MM.1S (cell line): ENCODE measurements at places on chromosomes 6 and 20.

- DNase-seq: no peak
Observed at GRCh38 chr20:35515949-35516645, 13.4 kb downstream of the C20orf173 start.

DNA sequence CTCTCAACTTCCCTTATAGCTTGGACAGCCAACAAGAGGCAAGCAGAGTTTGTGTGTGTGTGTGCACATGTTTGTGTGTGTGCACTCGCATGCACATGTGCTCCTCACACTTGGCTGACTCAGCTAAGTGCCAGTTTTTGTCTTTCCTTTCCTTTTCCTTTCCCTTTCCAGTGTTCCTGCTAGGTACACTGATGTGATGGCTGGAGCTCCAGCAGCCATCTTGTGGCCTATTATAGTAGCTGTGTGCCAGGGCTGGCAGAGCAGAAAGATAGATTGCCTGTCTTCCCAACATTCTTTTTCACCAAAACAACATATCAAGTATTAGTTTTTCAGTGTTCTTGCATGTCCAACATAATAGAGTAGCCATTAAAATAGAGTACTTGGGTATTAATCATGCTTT lies 79.5 kb downstream of the AK9 start:
- DNase-seq: no peak

DNA sequence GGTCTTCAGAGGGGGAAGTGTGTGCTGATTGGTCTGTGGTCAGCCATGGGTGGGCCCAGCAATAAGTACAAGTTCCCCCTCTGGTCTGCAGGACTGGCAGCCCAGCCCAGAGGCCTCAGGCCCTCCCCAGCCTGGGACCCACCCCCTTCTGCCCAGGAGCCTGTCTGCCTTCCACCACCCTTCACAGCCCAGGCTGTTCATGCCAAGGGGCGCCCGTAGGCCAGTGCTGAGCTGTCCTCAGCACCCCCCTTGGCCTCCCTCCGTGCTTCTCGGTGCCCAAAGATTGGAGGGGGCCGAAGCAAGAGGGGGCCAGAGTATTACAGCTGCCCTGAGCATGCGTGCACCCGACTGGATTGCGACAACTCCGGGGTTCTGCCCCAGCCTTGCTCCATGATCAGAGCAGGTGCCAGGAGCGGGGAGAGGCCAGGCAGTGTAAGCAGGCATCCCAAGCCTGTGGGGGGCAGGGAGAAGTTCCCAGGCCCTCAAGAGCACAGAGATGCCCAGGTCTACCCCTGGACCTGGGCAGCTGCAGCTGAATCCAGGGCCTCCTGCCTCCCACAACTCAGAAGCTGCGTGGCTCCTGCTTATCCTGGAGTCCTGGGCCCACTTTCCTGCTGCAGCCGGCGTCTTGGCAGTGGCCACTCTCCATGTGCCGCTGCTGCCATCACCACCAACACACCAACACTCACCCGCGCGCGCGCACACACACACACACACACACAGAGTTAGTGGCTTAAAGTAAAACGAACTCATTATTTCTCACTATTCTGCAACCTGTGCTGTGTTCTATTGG lies 33.3 kb downstream of the CST9L start:
- no peak for DNase-seq

GRCh38 chr6:4667591-4667990 lies 108.6 kb upstream of the CDYL start:
- DNase-seq: no peak

GRCh38 chr6:55450005-55450404 lies 122.7 kb downstream of the GFRAL start:
- DNase-seq: no peak

- no peak for DNase-seq
Observed at GRCh38 chr6:85612690-85613474, 19.2 kb upstream of the SNX14 start.

GRCh38 chr6:33164665-33165373 lies 27.4 kb downstream of the COL11A2 start:
- no peak for DNase-seq

DNA sequence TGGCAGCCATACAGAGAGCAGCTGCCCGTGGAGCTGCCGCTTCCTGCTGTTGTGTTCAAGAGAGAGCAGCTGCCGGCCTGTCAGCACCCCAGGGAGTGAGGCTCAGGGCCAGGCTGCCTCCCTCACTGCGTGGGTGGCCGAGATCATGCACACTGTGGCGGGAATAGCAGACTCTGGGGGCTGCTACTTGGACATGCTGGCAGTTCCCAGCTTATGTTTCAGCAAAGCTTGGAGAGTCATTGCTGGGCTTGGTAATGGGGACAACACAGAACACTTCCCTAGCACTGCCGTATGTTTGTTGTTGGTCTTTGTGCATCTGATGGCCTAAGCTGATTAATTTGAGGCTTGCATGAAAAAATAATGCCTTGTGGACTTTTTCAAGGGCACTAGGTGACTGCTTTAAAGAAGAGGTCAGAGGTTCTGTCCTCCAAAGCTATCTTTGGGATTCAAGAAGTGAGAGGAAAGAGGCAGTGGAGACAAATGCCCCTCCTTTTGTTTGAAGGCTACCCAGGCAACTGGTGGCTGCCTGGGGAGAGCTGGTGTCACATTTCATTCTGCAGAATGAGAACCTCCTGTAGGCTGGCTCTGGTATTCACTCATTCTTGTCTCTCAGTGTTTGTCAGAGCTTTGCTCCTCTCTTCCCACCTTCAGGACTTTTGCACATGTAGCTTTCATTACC lies 18.8 kb downstream of the MRAP2 start:
- DNase-seq: no peak

- DNase-seq: no peak
Observed at GRCh38 chr6:39273406-39273821, 40.8 kb downstream of the KCNK17 start.

DNA sequence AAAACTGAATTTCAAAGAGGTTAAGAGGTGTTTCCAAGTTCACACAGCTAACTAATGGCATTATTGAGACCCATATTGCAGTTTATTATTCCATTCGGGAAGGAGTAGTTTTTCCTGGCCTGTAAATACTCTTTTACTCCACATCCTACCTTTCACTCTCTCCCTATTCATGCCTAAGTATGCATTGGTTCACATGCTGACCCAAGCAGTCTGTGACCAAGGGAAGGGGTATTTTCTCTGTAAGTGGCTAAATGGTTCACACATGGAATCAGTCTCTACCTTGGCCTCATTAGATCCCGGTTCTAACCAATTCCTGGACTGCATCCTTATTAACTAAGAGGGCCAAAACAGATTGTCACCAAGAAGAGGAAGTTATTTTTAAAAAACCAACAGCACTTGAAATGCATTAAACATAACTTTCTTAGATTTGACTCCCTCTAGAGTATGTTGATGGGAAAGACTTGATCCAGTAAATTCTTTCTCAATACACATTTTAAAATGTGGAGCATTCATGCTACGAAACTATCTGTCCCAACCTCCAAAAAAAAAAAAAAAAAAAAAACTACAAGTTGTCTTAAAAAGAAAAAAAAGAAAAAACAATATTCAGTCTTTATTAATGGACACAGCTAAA lies 17.8 kb upstream of the RSPO3 start:
- DNase-seq: no peak

- no peak for DNase-seq
Observed at GRCh38 chr6:38088829-38089228, 269.3 kb downstream of the ZFAND3 start.

- DNase-seq: peak; percentile 46
Observed at GRCh38 chr6:29651413-29652197, 5.3 kb upstream of the MOG start.

- DNase-seq: peak; percentile 26
Observed at GRCh38 chr6:47302043-47302442, 7.7 kb downstream of the TNFRSF21 start.

- no peak for DNase-seq
Observed at GRCh38 chr6:5764401-5764955, 242.2 kb downstream of the NRN1 start.

DNA sequence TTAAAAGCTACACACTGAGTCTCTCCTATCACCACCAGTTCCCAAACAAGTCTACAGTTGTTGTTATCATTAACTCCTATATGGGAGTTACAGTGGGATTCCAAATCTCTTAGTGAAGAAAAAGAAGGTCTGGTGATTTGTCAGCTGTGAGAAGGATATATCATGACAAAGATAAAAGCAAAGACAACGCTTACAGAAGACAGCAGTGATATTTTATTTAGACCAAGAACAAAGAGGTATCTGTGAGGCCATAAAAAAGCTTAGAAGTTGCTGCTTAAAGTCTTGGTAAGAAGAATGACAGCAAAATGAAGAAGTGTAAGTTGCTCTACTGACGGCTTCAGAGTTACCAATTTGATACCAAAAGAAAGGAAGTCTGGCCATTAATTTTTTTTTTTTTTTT lies 47.2 kb downstream of the CHD6 start:
- no peak for DNase-seq

DNA sequence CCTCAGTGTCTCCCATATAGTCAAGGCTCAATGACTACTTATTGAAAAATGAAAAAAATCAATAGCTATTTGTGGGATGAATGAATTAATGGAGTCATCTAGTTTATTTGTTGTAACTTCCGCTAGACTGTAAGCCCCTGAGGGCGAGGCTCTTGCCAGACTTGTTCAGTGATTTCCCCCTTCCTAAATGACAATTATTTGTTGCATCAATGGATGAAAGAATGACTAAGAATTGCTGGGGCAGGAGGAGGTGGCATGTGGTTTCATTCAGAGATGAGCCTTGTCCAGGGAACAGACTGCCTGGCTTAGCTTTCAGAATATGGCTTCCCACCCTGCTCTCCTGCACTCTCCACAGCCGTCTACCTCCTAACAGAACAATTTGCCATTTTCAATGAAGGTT lies 1.1 kb upstream of the PRELID3B start:
- DNase-seq: no peak

DNA sequence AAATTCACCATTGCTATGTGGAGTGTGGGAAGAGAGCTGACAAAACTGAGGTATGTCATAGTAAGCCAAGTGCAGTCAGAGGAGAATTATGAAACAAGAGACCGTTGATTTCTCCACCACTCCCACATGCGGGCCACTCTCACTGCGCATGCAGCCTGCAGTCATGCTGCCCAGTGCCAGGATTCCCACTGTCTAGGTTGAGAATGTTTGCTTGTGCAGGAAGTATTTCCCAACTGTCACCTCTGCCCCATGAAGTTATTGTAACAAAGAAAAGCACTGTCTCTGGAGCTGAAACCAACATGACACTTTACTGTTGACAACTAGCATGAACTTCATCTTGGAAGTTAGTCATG lies 18.7 kb upstream of the SFT2D1 start:
- no peak for DNase-seq

DNA sequence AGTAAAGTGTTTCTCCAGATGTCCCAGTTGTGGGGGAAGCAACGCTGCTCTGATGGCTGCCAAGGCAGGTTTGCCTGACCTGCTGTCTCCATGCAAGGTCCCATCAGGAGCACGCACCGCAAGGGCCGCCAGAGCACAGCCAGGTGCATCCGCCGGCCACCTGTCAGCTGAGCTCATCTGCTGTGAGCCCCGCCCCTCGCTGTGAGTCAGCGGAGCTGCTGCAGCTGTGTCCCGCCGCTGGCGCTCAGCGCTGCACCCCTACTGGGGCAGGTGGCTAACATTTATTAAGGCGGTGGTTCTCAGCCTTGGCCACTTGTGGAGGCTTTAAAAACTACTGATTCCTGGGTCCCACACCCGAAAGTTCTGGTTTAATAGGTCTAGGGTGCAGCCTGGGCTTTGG lies 225.7 kb downstream of the UST start:
- peak; percentile 78 for DNase-seq

- DNase-seq: no peak
Observed at GRCh38 chr20:23000232-23000947, 34.7 kb upstream of the SSTR4 start.

DNA sequence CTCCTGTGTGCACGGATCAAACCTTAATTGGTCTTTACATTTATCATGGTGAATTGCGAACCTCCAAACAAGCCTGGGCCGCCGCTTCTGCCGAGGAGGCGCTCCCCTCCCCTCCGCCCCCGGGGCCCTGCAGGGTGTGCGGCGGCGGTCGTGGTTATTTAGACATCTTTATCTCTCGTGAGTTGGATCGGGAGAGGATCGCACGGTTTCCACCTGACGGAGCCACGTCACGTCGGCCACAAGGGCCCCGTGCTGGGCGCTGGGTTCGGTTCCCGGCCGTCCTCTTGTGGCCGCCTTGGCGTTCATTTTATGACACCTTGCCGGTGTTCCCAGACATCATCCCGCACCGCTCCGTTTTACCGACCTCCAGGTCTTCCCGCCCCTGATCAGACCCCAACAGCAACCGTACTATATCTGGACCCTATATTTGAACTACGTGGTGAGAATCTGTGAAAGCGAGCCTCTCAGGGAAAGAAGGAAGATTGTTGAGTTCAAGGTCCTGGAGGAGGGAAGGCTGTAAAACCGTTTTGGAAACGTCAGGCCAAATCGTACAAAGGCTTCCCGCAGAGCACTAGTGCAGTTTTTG lies 1.3 kb upstream of the CNR1 start:
- DNase-seq: no peak

DNA sequence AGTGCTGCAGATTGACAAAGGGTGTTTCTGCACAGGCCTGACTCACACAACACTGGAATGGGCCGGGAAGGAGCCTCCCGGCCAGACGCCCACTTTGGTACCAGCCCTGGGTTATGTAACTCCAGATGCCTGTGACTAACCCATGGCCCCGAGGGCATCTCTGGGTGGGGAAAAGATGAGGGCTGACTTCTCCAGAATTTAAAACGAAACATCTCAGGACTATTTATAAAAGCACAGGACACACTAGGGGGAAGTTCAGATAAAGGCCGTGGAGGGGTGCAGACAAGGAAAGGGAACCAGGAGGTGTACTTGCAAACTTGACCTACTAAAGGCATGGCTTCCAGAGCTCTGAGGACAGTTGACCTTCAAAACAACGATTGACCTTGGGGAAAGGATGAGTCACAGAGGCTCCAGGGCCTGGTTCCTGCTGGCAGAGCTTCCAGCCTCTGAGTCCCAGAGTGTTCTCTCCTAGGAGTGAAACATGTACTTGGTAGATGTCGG lies 196.9 kb downstream of the NFATC2 start:
- no peak for DNase-seq

- no peak for DNase-seq
Observed at GRCh38 chr20:44415833-44416715, 59.6 kb upstream of the TTPAL start.

DNA sequence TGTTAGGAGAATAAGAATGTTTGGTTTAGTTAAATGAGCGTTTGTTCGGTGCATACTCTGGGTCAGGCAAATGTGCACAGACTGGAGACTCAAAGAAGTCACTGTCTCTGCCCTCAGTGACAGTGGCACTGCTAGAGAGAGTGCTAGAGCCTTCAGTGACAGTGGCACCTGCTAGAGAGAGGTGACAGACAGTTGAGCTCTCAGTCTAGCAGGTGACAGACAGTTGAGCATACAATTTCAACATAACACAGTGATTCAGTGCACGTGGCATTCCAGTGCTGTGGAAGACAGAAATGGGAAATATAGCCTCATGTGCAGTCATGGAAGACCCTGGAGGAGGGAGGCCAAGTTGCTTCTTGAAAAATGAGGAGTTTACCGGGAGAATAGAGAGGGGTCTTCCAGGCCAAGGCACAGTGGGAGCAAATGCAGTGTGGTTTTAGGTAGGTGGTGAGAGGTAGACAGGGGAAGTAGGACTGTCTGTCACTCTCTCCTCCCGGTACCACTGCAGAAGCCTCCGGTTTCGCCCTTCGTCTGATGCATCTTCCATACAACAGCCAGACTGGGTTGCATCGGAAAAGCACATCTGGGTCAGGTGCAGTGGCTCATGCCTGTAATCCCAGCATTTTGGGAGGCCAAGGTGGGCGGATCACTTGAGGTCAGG lies 107.9 kb upstream of the CLDN20 start:
- DNase-seq: no peak
